ENCODE measurements at places on chromosomes 3 and 15.

DNA sequence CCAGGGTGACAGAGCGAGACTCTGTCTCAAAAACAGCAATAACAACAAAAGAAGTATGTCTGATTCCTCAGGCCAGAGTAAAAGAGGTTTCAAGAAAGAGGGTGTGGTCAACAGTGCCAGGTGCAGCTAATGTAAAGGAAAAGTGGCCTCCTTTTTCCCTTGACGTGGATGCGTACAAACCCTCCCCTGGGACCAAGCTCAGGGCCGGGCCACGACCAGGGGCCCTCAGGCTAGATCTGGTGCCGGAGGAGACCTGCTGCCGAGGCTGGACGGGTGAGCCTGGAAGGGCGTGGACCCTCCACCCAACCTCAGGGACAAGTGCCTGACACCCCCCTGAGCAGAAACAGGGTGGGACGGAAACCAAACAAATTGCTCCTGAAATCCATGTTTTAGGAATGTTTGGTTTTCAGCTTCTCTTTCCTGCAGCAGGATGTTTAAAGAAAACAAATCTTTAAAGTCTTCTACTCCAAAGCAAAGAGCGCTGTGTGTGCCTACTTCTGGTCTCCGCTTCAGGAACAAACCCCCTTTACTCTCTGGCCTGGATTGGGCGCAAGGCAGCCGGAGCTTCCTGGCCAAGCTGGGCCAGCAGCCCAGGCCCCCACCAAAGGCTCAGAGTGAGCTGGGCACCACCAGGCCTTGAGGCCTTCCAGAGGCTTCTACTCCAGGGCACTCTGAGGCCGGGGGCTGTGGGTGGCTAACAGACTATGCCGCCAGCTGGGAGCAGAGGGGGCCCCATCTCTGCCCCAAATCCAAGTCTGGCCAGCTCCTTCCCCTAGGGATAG is 21.4 kb downstream of the ZDHHC19 start:
- DNase-seq = no peak

DNA sequence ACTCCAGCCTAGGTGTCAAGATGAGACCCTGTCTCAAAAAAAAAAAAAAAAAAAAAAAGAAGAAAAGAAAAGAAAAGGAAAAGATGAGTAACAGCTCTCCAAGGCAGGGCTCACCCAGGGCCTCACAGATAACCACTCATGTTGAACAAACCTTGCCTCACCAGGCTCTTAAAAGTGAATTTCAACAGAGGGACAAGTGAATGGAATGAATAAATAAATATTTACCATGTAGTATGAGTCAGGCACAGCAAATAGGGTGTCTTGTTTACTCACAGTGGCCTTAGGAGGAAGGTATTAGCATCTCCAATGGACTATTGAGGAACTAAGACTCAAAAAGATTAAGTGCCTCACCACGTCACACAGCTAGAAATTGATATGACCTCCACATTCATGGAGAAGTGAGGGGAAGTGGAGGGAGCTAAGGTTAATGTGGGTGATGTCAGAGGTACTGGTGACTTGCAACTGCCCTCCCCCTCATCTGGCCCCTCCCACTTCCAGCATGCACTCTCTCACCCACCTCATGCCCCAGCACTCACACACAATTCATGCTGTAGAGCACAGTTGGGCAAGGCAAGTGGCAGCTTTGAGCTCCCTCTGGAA is 255.5 kb downstream of the UACA start:
- no peak for DNase-seq

DNA sequence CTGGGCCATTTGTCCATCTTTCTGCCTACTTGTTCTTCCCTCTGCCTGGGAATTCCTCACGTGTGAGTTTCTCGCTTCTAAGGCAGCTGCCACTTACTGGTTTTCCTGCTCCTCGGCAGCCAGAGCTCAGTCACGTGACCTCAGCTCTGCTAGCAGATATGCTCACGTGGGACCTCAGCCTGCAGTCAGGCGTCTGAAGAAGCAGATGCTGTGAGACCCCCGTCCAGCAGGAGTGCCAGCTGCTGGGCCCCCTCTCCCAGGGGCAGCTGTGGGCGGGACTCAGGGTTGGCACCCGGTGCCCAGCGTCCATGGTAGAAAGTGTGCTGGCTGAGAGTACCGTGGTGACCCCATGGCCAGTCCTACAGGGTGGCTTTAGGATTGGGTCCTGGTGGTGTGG is 161.3 kb upstream of the TLE3 start:
- no peak for DNase-seq

- DNase-seq = no peak
Observed at GRCh38 chr3:160126761-160127160, 98.5 kb upstream of the C3orf80 start.

DNA sequence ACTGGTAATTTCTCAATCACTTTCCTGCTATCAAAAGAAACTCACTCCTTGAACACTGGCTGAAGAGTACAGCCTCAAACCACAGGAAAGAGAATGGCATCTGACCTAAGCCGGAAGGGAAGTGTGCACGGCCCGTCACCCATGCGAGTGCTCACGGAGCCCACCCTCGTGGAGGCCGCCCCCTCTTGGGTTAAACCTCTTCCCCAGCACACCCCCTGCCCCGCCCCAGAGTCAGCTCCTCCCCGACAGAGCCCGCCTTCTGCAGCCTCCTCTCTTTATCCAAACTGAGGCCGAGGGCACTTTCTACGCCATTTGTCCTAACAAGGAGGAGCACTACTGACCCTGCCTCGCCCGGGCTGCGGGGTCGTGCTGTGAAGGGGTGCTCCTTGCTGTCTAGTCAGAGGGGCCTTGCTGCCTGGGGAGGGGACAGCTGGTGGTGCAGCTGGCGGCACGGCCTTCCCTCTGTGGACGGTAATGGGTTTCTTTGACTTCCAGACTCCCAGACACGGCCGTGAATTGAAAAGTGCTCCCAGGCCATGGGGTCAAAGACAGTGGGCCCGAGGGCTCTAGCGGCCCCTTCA is 137.7 kb downstream of the NSMCE3 start:
- DNase-seq = no peak

DNA sequence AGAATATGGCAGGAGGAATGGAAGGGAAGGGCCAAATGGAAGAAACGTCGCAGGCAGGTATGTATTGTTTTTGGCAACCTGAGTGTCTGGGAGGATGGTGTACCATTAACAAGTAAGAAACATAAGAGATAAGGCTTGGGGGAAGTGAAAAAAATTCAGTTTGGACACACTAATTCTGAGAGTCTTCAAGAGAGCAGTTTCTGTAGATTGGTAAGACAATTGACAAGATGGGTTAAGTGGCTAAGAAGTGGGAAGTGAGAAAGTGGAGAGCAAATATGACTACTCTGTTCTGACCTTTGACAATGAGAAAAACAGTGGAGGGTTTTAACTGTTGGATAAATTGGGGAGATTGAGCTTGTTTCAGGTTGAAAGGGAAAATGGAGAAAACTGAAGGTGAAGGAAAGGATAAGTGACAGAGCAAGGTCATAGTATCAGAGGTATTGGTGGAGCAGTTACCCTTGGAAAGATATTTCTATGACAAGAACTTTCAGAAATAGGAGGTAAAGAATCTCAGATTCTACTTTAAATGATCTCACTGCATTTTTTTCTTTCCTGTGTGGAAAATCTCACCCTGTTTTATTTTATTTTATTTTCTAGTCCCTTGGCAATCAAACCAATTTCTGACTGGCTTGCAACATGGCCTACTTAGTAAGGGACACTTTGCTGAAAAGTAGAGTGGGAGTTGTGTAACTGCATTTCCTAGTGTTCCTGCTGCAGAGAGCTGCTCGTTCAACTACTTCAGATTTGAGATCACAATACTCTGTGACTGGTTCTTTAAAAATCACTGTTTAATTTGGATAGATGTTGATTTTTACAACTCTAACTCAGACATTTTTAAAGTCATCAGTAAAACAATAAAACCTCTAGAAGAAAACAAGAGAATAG is 23.1 kb upstream of the GABPB1 start:
- no peak for DNase-seq

- DNase-seq = no peak
Observed at GRCh38 chr3:55169161-55169560, 241.3 kb upstream of the LRTM1 start.

DNA sequence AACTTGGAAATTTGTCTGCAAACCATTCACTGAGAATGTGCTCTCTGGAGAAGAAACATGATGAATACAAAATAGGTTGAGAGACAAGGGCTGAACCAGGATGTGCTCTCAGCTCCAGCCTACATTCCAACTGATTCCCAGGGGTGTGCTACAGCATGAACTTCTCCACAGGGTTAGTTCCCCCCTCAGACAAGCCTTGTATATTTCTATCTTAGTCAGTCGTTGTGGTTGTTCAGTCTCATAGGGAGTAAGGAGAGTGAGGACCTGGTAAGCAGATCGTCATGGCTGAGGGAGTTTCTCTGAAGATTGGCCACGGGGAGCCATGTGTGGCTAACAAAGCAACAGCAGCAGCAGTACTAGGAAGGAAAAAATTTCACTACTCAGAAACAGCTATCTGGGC is 919.7 kb upstream of the CADM2 start:
- no peak for DNase-seq
